ENCODE measurements at places on chromosomes 3 and 15.

- no peak for DNase-seq
These were observed 209.7 kb downstream of the P3H2 start for GRCh38 chr3:189911001-189911400.

GRCh38 chr3:71121429-71122167 is 461.9 kb downstream of the FOXP1 start:
- DNase-seq, result no peak

DNA sequence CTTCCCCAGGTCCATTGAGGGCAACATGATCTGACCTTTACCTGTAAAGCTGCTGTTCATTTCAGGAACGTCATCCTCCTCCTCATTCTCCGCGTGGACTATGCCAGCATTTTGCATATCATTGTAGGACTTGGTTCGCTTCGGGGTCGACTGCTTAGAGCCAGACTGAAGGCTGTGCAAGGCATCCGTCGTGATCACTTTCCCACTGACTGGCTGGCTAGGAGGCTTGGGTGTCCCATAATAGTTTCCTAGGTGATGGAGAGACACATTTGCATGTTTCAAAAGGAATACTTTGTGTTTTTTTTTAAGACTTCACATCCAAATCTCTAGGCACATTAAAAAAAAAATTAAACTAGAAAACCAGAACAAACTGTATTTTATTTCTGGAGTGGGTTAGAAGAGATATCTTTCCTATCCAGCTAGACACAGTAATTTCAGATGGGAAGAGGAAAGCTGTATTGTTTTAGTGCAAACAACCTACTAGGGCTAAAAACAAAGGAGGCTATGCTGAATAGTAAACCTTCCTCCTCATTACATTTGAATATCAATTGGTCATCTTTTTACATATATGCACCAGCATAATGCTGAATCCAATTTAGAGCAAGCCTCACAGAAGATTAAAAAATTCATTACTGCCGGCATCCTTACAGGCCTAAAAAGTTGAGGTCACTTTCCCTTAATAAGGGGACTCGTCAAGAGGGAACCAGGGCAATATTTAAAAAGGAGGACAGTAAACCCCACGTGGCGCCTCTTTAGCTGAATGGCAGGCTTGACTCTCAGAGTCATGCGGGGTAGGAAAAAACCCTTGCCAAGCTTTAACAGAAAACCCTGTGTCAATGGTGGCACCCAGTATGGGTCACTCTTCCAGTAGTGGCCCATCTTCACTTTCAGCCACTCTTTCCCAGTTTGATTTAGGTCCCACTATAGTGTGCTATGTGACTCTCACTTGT is 559.9 kb downstream of the MAGI1 start:
- no peak for DNase-seq

- no peak for DNase-seq
These were observed 300.5 kb upstream of the MDFIC2 start for GRCh38 chr3:70612920-70613319.

- DNase-seq, result no peak
These were observed 43.9 kb upstream of the SMAD3 start for GRCh38 chr15:67021455-67021854.

- DNase-seq, result no peak
These were observed 43.5 kb upstream of the UBE2E1 start for GRCh38 chr3:23762214-23762613.

- DNase-seq, result no peak
These were observed 12.4 kb upstream of the SYN2 start for GRCh38 chr3:11991751-11992150.

DNA sequence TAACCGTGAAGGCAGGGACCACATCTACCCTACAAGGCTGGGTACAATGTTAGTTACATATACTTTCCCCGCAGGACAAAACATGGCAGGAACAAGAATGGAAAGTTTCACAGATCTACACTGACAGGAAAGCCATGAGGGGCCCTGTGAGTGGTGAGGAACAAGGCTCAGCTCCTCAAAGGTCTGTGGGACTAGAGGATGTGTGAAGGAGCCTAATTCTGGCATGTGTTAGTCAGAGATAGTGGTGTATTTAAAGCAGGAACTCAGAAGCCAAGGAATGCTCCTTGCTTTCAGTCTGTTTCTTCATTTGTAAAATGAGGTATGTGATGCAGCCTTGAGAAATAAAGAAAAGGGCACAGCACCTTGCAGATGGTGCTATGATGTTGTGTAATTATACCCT is 25.1 kb downstream of the ETV5 start:
- no peak for DNase-seq

DNA sequence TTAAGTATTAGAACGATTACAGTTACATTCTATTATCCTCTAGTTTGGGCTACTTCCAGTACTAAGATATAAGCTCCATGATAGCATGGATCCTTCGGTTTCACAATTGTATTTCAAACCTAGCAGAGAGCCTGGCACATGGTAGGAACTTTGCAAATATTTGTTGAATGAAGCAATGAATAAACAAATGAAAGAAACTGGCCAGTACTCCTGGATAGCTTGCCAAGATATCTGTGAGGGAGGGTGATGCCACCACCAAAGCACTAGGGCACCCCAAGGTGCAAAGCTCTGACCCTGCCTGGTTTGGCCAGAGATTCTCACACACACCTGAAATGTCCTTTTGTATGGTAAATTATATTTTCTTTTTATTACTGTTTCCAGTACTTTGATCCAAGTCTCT is 44.3 kb upstream of the PLAAT1 start:
- no peak for DNase-seq

- DNase-seq, result no peak
These were observed 60.0 kb downstream of the MYH15 start for GRCh38 chr3:108450444-108450843.

DNA sequence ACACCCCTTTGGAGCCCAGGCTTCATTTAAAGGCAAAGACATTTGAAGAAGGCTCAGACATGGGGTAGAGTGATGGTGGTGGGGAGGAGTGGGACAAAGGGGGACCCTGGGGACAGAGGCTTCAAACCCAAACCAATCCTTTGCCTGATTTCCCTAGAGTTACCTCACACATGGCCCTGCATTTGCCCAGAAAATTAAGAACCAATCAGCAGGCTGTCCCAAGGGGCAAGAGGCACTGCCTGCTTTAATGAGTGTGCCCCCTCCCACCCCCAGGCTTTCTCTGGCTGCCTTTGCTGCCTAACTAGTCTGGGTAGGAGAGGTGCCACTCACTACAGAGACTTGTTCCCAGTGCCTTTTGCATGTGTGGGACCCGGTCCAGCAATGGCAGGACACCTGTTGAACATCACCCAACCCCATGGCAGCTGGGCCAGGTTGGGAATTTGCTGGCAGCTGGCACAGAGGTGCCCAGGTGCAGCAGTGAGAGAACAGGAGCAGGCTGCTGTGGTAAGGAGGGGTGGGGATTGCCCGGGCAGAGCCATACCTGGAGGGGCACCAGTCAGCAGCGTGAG is 38.4 kb downstream of the CCDC33 start:
- no peak for DNase-seq

DNA sequence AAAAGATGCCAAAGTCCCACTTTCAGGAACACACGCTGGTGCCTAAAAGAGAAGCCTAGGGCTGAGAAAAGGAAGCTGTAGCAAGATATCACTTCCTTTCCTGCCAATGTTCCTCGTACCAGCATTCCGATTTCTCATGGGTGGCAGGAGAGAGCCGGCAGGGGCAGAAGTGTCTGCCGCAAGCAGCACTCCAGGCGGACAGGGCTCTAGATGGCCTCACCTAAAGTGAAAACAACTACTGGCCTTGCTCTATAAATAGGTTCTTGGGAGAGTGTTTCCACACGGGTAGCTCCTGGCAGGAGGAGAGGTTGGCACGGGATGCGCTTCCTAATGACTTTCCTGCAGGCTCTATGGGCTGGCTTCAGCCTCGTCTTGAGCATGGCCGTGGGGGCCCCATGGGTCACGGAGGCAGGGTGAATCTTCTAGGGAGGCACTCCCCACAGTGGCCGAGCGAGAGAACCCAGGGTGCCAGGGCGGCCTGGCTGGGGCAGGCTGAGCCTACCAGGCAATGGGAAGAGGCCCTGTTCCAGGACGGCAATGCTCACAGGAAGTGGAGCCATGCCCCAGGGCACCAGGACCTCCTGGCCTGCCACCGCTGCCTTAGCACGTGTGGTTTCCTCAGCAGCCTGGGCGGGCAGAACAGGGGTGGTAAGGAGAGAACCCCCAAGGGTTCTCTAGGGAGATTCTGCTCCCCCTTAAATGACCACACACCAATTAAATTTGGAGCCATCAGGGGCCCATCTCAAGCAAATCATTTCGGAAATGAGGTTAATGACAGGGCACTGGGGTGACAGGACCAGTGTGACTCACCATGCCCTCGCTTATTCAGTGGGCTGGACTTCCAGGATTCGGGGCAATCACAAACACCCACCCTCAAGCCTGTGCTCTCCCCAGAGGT is 14.6 kb upstream of the DUSP7 start:
- no peak for DNase-seq

DNA sequence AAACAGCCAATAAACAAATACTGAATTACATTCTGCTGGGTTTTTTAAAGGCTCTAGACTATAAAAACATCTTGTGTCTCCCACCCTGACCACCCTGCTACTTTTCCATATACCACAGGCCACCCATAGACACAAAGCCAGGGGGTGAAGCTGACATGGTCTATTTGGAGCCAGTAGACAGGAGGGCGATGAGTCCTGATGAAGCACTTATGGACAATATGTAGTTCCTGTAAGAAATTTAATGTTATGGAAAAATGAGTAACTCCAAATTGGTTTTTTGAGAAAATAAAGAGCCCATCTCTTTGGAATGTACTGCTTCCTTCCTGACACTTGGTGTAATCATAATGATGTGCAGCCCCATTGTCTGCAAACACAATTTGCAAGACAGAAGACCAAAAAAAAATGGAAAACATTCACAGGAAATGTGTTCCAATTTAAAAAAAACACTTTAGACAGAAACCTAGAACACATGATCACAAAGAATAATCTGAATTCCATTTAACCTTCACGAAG is 11.8 kb downstream of the SSR3 start:
- DNase-seq, result no peak

Measured in CD4-positive, alpha-beta T cell treated with Interleukin-21 for 1 hour (primary cell).